Activated CD4-positive, alpha-beta T cell treated with anti-CD3 and anti-CD28 coated beads, Interleukin-2, amount 10 ng/mL, durations not matched to agents 24 days and 14 days (primary cell): ENCODE measurements at places on chromosomes 13 and 19.
A peak's percentile ranks its signal among the peaks of the same experiment; 100 is the strongest.

GRCh38 chr19:30649934-30650614, 277.9 kb downstream of the ZNF536 start:
- DNase-seq, result peak; percentile 76

- DNase-seq, result peak; percentile 88
Measured at GRCh38 chr19:11092181-11092538, 2.9 kb downstream of the LDLR start.

GRCh38 chr19:2546128-2547032, 70.5 kb downstream of the GADD45B start:
- peak; percentile 70 for DNase-seq

- DNase-seq, result peak; percentile 90
Measured at GRCh38 chr19:41575998-41576397, at the start of gene CEACAM21. Gene CEACAM21 (plus strand): TSS chr19:41576166. CDS start chr19:41576275, 109 bp downstream.

DNA sequence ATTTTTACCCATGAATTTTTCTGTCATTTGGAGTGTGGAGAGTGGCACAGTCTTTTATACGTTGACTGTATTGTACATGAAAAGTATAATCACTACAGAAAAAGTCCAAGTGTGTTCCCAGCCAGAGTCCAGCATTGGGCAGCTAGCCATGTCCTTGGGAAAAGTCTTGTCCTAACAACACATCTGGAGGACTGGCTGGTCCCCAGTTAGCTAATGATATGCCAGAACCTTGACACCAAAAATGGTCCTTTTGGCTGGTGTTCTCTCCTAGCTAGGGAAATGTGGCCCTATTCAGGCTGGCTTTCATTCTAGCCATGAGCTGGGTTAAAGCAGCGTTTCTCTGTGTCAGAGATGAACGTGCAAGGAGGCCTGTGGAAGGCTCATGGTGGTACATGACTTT, 98.9 kb downstream of the ESD start:
- DNase-seq, result no peak

DNA sequence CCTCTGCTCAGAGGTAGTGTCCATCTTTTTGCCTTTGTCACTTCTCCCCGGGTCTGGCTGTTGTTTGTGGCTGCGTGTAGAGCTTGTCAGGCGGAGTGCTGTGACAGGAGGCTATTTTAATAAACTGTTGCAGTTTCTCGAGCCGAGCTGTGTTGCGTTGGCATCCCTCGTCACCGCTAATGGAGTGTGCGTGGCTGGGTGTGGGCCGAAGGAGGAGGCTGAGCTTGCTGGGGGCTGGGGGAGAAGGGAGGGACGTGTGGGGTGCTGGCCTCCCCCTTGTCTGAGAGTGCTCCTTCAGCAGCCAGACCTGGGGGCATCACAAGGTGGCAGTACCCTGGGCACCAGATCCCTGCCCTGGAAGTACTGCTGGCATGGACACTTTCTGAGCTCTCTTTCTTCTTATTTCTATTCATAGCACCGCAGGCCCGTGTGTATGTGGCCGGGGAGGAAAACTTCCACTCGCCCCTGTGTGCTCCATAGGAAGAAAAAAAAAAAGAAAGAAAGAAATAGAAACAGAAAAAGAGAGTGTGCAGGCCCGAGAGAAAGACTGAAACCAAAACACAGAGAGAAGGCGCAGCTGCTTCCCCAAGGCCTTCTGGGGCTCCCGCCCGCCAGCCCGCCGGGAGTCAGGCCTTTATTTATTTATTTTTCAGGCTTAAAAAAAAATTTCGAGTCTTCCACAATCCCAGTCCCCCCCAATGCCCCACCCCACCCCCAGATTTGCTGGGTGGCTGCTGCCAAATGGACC, 27.0 kb downstream of the NFIX start:
- DNase-seq, result no peak

- no peak for DNase-seq
Measured at GRCh38 chr13:50923272-50923671, 13.7 kb downstream of the RNASEH2B start.

- DNase-seq, result no peak
Measured at GRCh38 chr13:35621989-35622388, 145.5 kb upstream of the MAB21L1 start.

GRCh38 chr19:8044018-8044417, 8.5 kb upstream of the CCL25 start:
- no peak for DNase-seq

DNA sequence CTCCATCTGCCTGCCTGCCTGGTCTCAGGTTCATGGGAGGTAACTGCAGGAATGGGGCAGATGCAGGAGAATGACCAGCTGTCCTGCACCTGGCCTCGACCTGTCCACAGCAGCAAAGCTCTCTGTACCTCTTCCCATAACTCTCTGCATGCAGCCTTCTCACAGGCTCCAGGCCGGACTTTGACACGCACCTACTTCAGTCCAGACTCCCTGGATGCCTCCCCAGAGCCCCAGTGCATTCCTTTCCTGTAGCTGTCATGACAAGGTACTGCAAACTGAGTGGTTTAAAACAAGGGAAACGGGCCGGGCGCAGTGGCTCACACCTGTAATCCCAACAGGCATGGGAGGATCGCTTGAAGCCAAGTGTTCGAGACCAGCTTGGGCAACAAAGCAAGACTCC, 3.3 kb downstream of the NANOS2 start:
- no peak for DNase-seq

- peak; percentile 74 for DNase-seq
Measured at GRCh38 chr13:112968380-112968909, 569 bp upstream of the MCF2L start.

- DNase-seq, result no peak
Measured at GRCh38 chr19:22257381-22257780, 28.9 kb upstream of the ZNF729 start.

DNA sequence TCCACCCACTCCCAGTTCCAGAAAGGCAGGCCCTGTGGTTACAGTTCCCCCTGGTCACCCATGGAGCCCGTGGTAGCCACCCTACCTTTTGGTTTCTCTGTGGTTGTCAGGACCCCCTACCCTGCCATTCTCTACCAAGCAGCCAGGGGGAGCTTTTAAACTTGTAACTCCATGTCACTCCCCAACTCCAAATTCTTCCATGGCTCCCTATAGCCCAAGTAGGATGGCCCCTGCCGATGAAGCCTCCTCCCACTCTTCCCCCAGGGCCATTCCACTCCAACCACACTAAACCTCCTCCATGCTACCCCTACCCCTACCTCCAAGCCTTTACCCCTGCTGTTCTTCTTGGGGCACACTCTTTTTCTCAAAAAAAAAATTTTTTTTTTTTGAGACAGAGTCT, 2.2 kb downstream of the S1PR2 start:
- DNase-seq, result peak; percentile 81

GRCh38 chr13:78592584-78592983, 10.8 kb downstream of the POU4F1 start:
- no peak for DNase-seq

GRCh38 chr13:29917650-29918049, 67.2 kb upstream of the UBL3 start:
- no peak for DNase-seq

GRCh38 chr19:48308631-48309586, 16.4 kb upstream of the EMP3 start:
- DNase-seq, result no peak

DNA sequence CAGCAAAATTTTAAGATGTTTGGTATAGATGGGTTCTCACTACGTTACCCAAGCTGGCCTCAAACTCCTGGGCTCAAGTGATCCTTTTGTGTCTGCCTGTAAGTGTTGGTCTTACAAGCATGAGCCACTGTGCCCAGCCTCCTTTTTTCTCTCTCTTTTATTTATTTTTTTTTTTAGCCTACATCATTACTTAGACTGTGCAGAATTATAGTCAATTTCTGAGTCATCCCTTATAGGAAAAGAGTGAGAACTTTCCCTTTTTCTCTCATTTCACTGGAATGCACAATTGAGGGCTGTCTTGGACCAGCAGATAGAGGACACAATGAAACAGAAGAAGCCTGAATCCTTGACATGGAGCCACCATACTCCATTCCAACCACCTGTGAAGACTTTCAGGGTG, 13.3 kb downstream of the TSKS start:
- no peak for DNase-seq

DNA sequence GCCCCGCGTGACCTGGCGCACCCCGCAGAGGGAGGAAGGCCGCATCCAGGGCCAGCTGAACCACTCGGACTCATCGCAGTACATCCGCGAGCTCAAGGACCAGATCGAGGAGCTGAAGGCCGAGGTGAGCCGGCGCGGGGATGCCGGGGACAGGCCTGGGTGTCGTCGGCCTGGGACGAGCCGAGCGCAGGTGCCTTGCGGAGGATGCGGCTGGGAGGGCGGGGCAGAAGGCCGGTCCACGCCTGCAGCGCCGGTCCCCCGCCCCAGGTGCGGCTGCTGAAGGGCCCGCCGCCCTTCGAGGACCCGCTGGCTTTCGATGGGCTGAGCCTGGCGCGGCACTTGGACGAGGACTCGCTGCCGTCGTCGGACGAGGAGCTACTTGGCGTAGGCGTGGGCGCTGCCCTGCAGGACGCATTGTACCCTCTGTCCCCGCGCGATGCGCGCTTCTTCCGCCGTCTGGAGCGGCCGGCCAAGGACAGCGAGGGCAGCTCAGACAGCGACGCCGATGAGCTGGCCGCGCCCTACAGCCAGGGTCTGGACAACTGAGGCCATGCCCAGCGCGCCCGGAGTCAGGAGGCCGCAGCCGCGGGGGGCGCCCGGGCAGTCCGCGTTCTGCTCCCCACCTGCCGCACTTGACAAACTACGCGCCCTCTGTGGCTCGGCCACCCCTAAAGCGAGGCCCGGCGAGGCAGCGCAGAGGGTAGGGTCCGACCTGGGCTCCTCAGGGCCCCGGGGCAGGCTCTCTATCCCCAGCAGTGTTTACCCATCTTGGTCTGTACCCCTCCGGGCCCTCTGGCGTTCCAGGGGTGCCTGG, 10.8 kb downstream of the PRR36 start:
- no peak for DNase-seq

DNA sequence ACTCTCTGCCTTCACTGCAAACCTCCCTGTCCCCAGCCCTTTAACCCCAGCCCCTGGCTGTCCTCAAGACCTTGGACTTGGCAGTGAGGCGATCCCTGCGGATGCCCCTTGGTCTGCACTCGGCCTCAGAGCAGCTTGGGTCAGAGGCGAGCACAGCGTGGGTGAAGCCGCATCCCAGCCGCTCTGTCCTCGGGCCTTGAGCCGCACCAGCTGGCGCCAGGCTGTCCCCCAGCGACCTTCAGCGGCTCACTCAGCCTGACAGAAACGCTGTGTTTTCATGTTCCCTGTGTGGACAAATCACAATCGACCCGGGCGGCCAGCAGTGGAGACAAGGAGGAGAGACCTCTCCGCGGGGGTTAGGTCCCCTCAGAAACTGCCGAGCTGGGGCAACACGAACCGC, 52.0 kb downstream of the GNG7 start:
- DNase-seq, result no peak

GRCh38 chr19:29941828-29942403, at the start of gene URI1:
Gene URI1 (plus strand): TSS chr19:29942239. CDS start chr19:29942548, 309 bp downstream.
- peak; percentile 99 for DNase-seq

- DNase-seq, result no peak
Measured at GRCh38 chr19:18795540-18795939, 4.4 kb upstream of the COMP start.

GRCh38 chr19:5645409-5645808, 22.5 kb downstream of the SAFB start:
- no peak for DNase-seq
